ENCODE measurements at places on chromosomes 16 and 17.

GRCh38 chr16:79003026-79003609 lies 597.4 kb downstream of the MAF start:
- no peak for DNase-seq

GRCh38 chr16:58459344-58460218 lies 40.4 kb upstream of the NDRG4 start:
- no peak for DNase-seq

GRCh38 chr16:60945225-60945624 lies 1091.0 kb downstream of the CDH8 start:
- DNase-seq = no peak

GRCh38 chr17:14006249-14006942 lies 62.9 kb upstream of the COX10 start:
- no peak for DNase-seq

GRCh38 chr17:28319598-28319935 lies 567 bp downstream of the TMEM97 start:
- DNase-seq = no peak

GRCh38 chr17:29179232-29180033 lies 765 bp downstream of the MYO18A start:
- peak; percentile 24 for DNase-seq

DNA sequence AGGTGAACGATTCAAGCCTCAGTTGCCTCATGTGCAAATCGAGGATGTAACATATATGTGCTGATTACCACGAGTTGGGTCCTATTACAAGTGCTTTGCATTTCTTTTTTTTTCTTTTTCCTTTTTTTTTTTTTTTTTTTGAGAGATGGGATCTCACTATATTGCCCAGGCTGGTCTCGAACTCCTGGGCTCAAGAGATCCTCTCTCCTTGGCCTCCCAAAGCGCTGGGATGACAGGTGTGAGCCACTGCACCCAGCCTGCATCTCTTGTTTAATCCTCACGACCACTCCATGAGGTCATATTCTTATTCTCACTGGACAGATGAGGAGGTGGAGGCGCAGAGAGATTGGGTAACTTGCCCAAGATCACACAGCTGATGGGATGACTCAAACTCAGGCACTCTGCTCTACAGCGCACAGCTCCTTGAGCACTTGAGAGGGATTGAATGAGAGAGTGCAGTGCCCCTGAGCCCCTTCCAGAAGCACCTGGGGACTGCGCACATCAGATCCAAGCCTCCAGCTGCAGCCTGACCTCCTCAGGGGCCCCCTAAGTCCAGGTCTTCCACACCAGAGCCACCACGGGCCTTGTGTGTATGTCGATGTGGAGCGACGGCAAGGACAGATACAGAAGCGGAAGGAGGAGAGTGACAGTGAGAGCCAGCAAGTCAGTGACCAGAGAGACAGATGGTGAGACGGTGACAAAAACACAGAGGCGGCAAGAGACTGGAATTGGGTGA lies 4.9 kb downstream of the STX1B start:
- DNase-seq = no peak

GRCh38 chr17:9912121-9913099 lies 7.3 kb upstream of the RCVRN start:
- DNase-seq = no peak

- DNase-seq = no peak
Measured at GRCh38 chr16:28059841-28060575, 3.5 kb downstream of the GSG1L start.

- DNase-seq = no peak
Measured at GRCh38 chr16:14635395-14636165, 2.8 kb downstream of the BFAR start.

DNA sequence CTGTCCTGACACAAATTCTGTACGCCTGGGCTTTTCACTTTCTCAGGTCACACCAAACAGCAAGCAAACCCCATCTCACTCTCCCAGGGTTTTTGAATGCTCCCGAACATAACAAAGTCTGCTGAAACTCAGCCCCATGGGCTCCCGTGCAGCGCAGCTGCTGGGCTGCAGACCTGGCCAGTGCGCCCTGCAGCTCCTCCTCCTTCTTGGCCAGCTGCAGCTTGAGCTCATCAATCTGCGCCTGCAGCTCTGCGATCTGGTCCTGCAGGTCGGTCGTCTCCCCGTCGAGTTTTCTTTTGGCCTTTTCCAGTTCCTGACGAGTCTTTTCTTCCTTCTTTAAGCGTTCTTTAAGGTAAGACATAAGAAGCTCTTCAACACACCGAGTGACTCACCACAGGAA lies 70.5 kb downstream of the NDEL1 start:
- no peak for DNase-seq

- no peak for DNase-seq
Measured at GRCh38 chr17:74571621-74572270, 4.4 kb upstream of the CD300H start.

GRCh38 chr17:68771867-68772515 lies 170.8 kb upstream of the FAM20A start:
- DNase-seq = no peak

- DNase-seq = no peak
Measured at GRCh38 chr17:12568358-12569251, 97.1 kb upstream of the MYOCD start.

GRCh38 chr16:69324013-69324531 lies 6.3 kb downstream of the PDF start:
- DNase-seq = peak; percentile 17

- peak; percentile 41 for DNase-seq
Measured at GRCh38 chr17:34542700-34543336, 36.6 kb upstream of the TMEM132E start.

GRCh38 chr16:79847101-79847500 lies 246.6 kb upstream of the MAF start:
- no peak for DNase-seq

GRCh38 chr16:28280881-28281836 lies 11.2 kb upstream of the SBK1 start:
- no peak for DNase-seq

- no peak for DNase-seq
Measured at GRCh38 chr17:79704691-79705090, 26.1 kb upstream of the ENPP7 start.

DNA sequence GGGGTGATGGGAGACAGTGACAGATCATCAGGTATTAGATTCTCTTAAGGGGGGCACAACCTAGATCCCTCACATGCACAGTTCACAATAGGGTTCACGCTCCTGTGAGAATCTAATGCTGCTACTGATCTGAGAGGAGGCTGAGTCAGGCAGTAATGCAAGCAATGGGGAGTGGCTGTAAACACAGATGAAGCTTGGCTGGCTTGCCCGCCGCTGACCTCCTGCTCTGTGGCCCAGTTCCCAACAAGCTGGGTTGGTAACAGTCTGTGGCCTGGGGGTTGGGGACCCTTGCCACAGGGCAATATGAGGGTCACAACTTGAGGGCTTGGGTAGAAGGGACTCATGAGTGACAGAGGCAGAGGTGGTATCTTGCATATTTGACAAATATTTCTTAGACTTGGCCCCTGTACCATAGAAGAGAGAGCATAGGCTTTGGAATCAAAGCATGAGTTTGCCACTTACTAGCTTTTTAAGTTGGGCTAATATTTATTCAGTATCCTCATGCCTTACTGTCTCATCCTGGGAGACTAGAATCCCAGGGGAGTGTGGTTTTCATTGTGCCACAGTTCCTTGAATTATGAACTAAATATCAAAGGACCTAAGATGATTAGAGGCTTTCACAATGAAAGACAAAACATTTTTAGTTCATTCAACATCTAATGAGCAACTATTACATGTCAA lies 133.4 kb downstream of the SPACA3 start:
- no peak for DNase-seq

GRCh38 chr16:20327444-20328041 lies at the start of gene GP2:
TSS of gene GP2 (minus strand) at chr16:20327513. CDS start at chr16:20326431, 1,082 bp downstream.
- DNase-seq = no peak

GRCh38 chr17:51344532-51344931 lies 84.2 kb downstream of the UTP18 start:
- DNase-seq = no peak

DNA sequence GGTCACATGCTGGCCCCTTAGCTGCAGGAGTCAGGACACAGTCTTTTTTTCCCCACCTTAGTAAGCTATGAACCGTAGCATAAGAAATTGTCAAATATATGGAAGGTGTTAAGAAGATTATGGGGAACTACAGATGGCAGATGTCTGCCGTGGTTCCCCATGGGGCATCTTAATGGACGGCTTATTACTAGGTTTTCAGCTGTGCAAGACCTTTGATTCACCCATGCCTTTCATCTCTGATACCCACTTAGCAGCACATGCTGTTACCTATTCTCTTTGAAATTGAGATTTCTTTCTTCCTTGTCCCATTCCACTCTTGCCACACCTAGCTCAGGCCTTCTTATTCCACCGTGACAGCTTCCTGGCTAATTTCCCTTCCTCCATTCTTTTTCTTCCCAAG lies 70.7 kb downstream of the RPTOR start:
- no peak for DNase-seq

DNA sequence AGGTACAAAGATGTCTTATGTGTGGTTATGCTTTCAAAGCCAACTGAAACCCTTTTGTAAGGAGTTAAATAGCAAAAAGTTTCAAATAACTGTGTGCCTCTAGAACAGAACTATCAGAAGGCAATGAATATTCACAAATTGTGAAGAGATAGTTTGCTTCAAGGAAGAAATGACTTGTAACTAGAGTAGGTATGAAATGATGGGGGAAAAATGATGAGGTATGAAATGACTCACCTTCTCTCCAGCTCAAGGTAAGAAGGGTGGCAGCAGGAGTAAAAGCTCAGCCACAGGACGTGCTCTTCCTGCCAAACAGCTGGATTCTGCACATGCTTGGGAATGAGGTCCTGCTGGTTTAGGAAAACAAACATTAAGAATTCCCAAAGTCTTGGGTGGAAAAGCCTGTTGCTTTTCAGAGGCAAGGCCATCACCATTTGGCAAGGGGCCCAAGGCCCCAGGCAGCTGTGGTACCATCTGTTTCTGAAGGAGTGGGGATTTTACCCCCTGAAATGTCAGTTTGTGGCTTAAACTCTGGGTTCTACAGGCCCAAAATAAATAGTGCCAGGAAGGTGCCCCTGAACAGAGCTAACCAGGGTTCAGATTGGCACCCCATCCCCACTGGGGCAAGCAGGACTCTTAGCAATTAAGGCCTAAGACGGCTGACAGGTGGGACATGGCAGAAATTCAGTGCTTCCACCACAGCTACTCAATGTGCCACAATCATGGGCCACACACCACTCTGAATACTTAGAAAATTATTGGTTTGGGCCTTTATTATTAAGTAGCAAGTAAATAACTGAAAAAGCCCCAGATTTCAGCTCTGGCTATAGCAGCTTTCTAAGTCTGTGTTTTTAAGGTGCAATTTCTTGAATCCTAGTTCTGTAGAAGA lies 13.3 kb downstream of the HERPUD1 start:
- DNase-seq = no peak

DNA sequence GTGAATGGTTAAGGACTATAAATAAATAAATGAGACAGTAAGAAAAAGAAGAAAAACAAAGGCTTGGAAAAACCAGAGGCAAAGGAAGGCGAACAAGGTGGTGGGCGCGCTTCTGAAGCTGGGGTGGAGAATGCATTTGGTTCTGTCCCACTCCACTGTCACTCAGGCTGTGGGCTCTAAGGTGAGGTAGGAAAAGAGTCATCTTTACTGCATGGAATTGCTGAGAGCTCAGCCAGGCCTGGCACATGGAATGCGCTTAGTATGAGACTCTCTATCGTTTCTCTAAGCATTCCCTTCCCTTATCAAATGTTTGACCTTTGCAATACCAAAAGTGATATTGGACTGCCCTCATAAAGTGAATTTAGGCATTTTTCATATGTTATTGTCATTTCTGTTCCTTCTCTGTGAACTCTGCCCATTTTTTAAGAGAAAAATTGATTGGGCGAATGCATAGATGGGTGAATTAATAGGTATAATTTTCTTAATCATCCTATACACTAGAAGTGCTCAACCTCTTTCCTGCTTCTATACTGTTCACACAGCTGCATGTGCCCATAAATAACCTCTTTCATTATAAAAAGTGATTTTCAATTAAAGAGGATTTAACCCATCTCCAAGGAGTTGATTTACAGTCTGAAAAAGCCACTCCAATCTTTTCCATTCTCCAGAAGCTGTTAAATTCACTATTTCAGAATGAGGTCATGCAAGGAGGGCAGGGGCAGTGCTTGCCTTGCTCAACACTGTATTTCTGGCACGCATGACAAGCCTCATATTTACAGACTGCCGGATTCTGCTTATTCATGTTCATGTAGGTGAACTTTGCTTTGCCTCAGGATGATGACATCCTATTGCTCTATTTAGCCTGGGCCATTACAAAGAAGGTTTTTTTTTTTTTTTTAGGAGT lies 87.7 kb downstream of the MYH10 start:
- no peak for DNase-seq

- no peak for DNase-seq
Measured at GRCh38 chr17:39604911-39605491, 2.7 kb downstream of the NEUROD2 start.

Data from activated T-cell treated with anti-CD3 and anti-CD28 coated beads, Interleukin-2, amount 50 U/mL, for 1 hour (primary cell).